Sciatic nerve (tissue), 2 donors: ENCODE measurements at places on chromosomes 13 and 19. TPM values are rescaled to one million over a fixed set of nuclear protein-coding genes. Genes with fewer than 3 reads are reported as not detected.
A peak's percentile ranks its signal among the peaks of the same experiment; 100 is the strongest.

- no peak for DNase-seq
These were observed 22.3 kb downstream of the SLC7A1 start for GRCh38 chr13:29573190-29573589.

- no peak for DNase-seq
These were observed 217.9 kb downstream of the RFC3 start for GRCh38 chr13:34035676-34036325.

DNA sequence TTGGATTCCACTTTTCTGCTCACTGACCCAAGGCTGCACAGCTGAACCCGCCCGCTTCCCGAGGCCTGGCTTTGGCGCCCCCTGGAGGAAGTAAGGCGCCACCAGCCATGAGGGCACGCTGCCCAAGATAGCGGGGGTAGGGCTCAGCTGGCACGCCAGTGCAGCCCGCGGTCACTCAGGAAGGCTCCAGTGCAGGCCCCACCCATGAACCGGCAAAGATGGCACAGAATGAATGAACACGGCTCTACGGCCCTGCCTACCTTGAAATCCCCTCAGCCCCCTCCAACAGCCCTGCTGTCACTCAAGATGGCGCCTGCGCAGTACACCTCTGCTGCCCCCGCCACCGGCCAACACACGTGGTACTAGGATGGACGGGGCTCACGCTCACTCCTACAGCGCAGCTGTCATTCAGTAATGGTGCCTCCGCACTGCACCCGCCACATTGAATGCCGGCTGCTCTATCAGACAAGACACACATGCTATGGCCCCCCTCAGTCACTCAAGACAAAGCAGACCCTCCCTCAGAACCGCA, 3.0 kb downstream of the PEG3 start:
- DNase-seq = peak; percentile 86

DNA sequence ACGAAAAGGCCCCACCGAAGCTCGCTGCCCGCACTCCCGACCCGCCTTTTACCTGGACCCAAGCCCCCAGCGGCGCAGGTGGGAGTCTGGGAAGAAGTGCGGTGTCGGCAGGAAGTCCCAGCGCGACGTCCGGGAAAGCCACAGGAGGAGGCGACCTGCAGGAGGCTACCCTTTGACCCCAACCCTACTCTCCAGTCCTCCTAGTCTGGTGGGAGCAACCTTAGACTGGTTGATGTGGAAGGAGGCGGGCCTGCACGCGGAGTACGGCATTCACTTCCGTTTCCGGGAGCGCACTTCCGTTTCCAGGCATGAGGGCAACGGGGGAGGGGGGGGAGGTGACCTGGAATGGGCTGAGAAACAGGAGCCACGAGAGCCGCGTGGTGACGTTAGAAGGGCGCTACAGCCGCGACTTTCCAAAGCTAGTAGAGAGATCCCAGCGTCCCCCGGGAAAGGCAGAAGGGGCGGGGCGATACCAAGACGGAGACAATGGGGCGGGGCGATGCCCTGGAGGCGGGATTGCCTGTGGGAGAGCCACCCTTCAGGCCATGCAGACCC, 28.5 kb downstream of the ZNF266 start:
- peak; percentile 73 for DNase-seq

DNA sequence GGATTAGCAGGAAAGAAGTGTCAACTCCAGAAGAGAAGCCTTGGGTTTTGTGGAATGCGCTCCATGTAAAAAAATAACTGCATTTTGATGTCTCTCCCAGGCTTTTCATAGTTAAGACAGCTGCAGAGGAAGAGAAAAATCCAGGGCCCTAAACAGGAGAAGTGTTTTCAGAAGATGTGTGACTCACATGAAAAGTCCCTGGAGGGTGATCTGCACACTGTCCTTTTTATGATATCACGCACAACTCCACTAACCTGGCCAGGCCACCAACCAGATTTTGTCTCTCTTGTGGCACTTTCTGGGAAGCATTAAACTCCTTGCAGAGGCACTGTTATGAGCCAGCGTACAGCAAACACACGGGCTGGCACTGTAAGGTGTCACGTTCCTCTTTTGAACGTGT, 267.3 kb downstream of the FGF9 start:
- DNase-seq = no peak

SPRED3 gene
- 2.3 TPM for total RNA-seq

- no peak for DNase-seq
These were observed 10.6 kb downstream of the REXO1 start for GRCh38 chr19:1837625-1838105.

- no peak for DNase-seq
These were observed 20.3 kb upstream of the BCL3 start for GRCh38 chr19:44728178-44728577.

GRCh38 chr13:59643364-59643841, 520.3 kb downstream of the DIAPH3 start:
- no peak for DNase-seq

ZNF71 gene
- total RNA-seq = 7.8 TPM

DNA sequence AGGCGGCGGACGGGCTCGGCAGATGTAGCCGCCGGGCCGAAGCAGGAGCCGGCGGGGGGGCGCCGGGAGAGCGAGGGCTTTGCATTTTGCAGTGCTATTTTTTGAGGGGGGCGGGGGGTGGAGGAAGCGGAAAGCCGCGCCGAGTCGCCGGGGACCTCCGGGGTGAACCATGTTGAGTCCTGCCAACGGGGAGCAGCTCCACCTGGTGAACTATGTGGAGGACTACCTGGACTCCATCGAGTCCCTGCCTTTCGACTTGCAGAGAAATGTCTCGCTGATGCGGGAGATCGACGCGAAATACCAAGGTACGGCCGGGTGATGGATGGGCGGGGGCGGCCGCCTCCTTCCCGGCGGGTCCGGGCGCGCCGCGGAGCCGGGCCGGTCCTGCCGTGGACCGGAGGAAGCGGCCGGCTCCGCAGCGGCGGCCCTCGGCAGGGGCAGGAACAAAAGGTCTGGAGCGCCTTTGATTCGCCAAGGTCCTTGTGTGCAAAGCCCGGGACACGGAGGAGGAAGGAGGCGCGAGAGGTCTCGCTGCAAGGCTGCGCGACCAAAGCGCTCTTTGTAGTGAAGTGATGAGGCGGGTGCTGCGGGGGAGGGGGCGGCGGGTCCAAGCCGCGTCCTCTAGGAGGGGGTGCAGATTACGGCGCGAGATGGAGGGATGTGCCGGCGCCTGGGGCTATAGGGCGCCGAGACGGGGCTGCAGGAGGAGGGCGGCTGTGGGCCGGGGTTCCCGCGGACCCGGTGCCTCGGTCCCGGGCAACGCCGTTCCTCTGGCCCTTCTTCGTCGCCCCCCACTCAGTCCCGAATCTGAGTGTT, 689 bp downstream of the ING1 start:
- DNase-seq = peak; percentile 78

DNA sequence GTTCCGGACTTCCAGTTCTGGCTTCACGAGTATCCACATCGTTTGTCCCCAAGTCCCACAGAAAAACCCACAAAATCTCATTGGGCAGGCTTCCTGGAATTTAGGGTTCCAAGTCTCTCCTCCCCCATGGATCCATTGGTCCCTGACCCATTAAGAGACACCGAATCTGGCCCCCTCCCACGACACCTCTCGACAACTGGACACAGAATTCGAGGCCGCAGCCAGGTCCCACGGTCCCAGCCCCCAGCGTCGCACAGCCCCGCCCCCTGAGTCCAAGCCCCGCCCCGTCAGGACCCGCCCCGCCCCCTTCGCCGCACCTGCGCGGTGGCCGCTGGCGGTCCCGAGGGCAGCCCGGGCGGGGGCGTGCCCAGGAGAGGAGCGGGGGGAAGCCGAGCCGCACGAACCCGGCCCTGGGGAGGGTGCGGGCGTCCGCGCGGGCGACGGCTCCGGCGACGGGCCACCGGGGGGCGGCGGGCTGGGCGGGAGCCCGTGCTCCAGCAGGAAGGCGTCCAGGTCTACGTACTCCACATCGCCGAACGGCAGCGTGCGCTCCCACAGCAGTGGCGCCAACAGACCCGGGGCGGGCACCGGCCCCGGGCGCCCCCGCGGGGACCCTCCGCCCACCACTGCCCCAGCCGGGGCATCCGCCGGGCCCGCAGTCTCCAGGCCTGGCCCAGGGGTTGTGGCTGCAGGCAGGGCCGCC, 1.8 kb downstream of the DBP start:
- peak; percentile 86 for DNase-seq

CATSPERD gene
- total RNA-seq = not detected

GRCh38 chr13:67221630-67222226, 8.4 kb downstream of the PCDH9 start:
- no peak for DNase-seq

GRCh38 chr19:13164343-13165161, 14.3 kb downstream of the IER2 start:
- DNase-seq = peak; percentile 79

DNA sequence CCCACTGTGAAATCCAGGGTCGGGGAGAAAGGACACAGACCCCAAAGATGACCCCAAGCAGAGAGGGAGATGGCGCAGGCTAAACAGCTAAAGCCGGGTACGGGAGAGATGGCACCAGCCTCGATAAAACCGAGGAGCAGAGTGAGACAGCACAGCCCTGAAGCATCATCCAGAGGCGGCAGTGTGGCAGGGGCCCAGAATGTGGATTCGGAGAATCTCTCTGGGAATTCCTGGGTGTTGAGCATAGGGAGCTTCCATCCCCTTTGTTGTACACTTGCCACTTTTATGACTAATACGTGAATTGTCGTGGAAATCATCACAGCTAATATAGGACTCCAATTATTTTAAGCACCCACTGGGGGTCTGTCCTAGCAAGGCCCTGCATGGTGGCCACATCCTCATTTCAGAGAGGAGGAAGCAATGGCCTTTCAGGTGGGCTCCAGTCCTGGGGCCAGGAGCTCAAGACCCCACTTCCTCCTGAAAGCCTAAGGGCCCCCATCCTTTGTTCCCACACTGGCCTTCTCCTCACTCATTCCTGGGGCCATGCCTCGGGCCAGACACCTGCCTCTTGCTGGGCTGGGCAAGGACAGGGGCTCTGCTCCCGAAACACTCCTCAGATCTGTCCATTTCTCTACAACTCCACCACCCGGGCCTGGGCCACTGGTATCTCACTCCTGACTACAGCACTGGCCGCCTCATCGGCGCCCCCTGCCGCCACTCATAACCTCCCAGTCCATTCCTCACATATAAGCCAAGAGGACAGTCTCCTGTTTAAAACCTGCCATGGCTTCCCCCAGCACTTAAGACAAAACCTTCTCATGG, 29.3 kb upstream of the ATP1A3 start:
- no peak for DNase-seq

LCP1 gene
- total RNA-seq = 52.7 TPM

DNA sequence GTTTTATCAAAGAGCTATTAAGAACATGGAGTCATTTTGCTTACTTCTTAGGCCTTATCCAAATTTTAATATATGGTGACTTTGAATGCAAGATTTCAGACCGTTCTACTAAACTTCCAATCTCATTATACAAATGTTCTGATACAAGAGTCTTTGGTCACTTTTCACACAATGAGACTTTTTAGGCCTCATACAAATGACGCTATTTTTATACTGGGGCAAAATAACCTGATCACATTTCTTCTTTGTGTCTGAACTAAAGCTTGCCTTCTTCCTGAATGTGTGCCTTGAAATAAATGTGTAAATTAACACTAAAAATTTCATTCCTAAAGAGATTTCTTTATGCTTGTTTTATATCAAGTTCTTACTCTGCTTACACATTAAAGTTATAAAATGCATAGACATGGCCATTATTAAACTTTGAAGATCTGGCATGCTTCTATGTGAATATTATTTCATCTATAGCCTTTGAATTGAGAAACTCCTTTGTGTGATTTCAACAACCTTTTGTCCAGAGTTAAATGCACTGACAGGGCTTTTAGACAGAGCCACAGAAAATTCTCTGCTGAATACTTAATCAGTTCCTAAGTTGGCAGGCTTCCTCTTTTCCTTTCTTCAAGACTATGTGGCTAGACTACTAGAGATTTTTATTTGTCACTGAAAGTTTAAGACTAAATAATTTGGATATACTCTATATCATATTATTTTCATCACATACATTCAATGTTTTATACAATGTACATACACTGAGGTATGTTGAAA, 86.1 kb downstream of the EDNRB start:
- no peak for DNase-seq

DNA sequence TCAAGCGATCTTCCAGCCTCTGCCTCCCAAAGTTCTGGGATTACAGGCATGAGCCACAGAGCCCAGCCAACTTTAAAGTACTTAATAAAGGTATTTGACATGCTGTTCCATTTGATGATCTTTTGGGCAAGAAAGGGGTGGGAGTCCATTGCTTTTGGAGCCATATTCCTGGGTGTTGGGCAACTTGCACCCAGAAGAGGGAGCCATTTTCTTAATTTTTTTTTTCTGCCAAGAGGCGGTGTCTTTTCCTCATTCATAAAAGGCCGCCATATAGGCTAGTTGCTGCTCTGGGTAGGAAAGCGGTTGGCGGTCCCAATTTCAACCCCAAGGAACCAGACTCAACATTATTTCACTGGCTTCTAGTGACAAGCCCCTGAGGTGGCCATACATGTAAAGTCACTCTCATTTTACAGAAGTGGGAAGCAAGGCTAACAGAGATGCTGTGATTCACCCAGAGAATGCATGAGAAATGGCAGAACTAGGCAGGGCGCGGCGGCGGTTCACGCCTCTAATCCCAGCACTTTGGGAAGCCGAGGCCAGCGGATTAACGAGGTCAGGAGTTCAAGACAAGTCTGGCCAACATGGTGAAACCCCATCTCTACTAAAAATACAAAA, 139.6 kb downstream of the CACNA1A start:
- DNase-seq = no peak

- DNase-seq = no peak
These were observed 13.6 kb downstream of the CFD start for GRCh38 chr19:873084-873483.

GRCh38 chr19:22619371-22619770, 14.8 kb upstream of the ZNF492 start:
- no peak for DNase-seq

DNA sequence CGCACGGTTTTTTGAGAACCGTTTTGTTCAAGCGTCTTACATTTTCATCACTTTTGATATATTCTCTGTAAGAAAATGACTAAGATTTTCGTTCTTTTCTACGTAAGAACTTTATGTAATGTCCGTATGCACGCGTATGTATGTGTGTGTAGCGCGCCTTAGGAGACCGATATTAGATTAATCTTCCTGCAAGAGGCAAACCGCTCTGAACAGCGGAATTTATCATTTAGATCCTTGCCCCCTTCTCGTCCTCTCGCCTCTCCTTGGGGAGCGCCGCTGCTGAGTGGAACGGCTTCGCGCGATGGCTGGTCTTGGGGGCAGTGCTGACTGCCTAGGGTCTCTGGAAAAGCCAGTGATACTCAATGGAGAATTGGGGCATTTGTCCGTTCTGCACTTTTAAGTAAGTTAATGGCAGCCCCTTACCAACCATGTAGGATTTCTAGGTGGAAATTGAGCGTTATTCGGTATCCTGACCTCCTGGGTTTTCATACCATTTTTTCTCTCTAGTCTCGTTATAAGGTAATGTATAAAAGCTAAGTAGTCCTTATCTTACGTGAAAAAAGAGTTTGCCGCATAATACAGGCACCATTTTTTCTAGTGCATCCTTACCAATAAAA, 4.7 kb downstream of the MAB21L1 start:
- no peak for DNase-seq

DNA sequence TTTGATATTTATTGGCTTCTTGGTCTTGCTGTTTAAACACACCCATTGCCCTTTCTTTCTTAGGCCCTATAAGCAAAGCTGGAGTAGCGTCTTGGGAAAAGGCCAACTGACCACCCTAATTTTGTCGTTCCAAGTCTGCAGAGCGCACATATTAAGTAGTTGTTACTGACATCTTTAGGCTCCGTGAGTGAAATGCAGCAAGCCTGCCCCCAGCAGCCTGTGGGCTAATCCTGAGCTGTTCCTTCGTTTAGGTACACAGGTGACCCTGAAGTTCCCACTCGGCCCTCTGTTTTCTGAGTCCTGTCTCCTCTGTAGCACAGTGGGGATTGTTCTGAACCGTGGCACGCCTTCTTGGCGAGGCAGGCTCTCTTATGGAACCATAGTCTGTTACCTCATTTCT, 170.5 kb downstream of the STK24 start:
- DNase-seq = no peak

- no peak for DNase-seq
These were observed 218.0 kb downstream of the RBM26 start for GRCh38 chr13:79187917-79188690.
